Vagina (tissue), 2 donors: ENCODE measurements at places on chromosomes 6 and 20.

GRCh38 chr20:49759266-49759950 lies 45.7 kb upstream of the B4GALT5 start:
- DNase-seq, result no peak

GRCh38 chr20:33076662-33077372 lies 2.6 kb upstream of the BPIFB4 start:
- DNase-seq, result no peak

GRCh38 chr6:143559051-143559660 lies 47.6 kb upstream of the FUCA2 start:
- no peak for DNase-seq

GRCh38 chr6:31170987-31171671 lies 647 bp upstream of the POU5F1 start:
- DNase-seq, result no peak

- DNase-seq, result no peak
Measured at GRCh38 chr6:68642081-68642480, 7.0 kb downstream of the ADGRB3 start.

DNA sequence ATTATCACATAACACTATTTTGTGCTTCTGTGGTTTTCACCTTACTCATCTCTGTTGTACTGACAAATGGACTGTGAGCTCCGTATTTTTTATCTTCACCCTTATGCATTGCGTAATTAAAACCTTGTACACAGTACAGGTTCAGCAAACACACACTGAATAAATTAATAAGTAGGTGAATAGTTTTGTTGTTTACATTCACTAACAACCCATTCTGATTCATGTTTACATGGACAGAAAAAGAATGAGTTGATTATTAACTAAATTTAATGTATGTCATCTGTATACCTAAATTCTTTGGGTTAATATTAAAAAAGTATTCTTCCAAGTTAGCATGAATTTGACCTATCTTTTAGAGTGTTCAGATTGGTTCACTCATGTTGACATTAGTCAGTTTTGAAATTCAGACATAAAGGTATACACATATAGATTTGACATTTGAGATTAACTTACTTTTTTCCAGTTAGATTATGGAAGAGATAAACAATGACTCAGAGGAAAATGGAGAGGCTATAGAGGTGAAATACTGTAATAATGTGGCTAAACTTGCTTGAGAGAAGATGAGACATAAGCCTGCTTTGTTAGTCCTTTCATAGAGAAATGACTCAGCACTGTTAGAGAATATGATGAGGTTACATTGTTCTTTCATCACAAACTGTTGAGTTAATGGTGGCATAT lies 541.7 kb upstream of the FLRT3 start:
- DNase-seq, result no peak
